Stimulated activated CD4-positive, alpha-beta T cell treated with anti-CD3 and anti-CD28 coated beads, Interleukin-4, amount 100 ng/mL, for 4 hours (primary cell): ENCODE measurements at places on chromosomes 5 and 9.

- DNase-seq: no peak
Observed at GRCh38 chr5:67221487-67222242, 25.1 kb upstream of the CD180 start.

DNA sequence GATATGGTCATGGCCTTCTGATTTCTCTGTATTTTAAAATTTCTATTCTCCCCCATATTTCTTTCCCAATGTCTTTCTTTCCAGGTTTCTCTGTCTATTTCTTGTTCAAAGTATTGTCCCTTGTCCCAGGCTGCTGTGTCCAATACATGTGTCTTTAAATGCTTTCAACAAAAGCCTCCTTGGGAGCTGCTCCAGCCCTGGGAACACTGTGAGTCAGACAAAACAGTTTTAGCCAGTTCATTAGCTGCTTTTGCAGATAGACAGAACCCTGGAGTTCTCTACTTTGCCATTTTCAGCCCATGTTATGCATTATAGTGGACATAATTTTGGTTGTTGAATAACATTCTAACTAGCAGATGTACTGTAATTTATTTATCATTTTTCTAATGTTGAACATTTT is 20.5 kb upstream of the JAK2 start:
- no peak for DNase-seq

GRCh38 chr5:121853850-121854249 is 2.2 kb downstream of the FTMT start:
- DNase-seq: no peak

DNA sequence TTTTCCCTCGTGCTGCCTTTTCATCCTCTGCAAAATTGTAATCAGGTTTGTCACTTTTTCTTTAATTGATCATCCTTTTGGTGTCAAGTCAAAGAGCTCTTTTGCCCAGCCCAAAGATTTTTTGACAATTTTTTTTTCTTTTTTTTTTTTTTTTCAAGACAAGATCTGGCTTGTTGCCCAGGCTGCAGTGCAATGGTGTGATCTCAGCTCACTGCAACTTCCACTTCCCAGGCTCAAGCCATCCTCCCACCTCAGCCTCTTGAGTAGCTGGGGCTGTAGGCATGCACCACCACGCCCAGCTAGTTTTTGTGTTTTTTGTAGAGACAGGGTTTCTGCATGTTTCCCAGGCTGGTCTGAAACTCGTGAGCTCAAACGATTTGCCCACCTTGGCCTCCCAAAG is 36.7 kb downstream of the CDK7 start:
- DNase-seq: no peak

GRCh38 chr5:132501961-132502931 is 11.7 kb upstream of the IRF1 start:
- no peak for DNase-seq

GRCh38 chr9:122113574-122113973 is 20.5 kb upstream of the TTLL11 start:
- DNase-seq: no peak

GRCh38 chr9:105006514-105006913 is 78.6 kb upstream of the ABCA1 start:
- DNase-seq: no peak

DNA sequence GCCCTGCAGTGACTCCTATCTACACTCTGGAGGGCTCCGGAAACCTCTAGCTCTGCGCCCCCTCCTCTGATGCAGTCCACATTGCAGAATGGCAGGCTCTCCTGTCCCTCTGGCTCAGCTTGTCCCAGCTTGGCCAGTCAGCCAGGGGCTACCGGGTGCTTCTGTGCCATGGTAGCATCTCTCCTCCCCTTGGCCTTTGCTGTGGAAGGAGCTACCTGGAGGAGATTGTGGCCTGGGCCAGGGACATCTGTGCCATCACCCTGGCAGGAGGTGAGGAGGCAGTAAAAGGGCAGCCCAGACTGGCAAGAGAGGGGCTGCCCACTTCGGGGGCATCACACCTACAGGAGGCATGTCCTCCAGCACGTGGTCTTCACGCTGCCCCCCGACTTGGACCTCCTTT is 38.1 kb upstream of the FCN1 start:
- no peak for DNase-seq

- DNase-seq: no peak
Observed at GRCh38 chr5:176812269-176813259, 2.2 kb downstream of the UNC5A start.

DNA sequence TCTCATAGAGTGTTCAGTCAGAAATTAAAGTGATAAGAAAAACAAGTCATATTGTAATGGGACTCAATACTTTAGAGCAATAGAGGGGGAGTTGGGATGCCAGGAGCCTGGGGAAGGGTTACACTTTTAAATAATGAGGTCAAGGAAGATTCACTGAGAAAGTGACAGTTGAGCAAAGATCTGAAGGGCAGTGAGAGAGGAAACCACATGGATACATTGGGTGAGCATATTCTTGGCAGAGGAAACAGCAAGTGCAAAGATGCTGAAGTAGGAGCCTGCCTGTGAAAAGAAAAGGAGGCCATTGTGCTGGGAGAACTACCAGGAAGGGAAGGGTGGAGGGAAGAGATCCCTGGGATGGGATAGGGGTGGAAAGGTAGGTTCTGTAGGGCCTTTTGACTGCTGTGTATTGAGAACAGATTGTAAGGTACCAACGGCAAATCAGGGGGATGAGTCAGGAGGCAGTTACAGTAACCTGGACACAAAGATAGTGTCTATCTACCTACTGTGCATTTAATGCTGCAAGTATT is 79.4 kb downstream of the PAM start:
- no peak for DNase-seq

GRCh38 chr9:14616188-14616982 is 76.8 kb downstream of the ZDHHC21 start:
- no peak for DNase-seq

GRCh38 chr5:64865662-64866061 is 96.9 kb downstream of the CWC27 start:
- DNase-seq: no peak

DNA sequence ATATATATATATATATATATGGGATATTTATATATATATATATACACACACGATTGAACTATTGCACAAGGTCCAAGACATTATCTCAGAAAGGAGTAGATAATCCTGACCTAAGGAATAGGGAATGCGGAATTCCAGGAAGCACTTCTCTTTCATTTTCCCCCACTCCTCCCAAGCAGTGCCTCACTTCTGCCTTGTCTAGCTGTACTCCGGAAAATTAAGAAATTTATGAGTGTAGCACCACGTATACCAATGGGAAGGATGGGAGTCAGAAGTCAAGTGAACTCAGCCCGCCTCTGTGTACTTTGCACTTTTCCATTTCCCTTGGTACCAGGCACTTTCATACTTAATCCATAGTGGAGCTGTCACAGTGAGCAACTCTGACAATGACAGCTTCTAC is 10.9 kb downstream of the SLC36A1 start:
- DNase-seq: no peak

- DNase-seq: no peak
Observed at GRCh38 chr5:75048457-75048953, 3.9 kb downstream of the GCNT4 start.

GRCh38 chr9:137048655-137049543 is 2.9 kb upstream of the NPDC1 start:
- DNase-seq: no peak

DNA sequence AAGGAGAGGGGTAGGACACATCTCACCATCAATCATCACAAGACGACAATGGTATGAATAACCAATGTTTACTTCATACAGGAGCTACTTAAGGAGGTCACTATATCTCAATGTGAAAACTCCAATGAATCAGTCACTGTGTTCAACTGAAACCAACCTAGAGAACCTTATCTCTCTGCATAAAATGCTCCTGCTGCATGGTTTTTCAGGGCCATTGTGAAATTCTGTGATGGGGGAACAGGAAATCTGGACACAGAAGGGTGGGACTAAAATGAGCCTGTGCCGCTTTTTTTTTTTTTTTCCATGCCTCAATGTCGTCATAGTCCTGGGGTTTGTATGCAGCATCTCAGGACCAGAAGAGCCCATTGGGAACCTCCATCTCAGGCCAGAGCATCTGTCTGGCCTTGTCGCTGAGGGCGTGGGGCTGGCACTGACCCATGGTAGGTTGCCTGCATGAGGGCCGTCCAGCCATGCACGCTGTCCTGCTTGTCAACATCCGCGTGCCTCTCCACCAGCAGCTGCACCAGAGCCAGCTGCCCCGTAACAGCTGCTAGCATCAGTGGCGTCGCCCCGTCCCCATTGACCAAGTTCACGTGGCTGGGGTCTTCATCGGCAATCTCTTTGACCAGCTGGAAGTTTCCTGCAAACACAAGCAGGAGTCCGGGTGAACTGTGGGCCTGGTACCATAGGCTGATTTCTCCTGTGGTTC is 12.7 kb downstream of the ANKS6 start:
- DNase-seq: no peak

GRCh38 chr5:64595031-64595855 is 89.4 kb downstream of the RGS7BP start:
- no peak for DNase-seq

DNA sequence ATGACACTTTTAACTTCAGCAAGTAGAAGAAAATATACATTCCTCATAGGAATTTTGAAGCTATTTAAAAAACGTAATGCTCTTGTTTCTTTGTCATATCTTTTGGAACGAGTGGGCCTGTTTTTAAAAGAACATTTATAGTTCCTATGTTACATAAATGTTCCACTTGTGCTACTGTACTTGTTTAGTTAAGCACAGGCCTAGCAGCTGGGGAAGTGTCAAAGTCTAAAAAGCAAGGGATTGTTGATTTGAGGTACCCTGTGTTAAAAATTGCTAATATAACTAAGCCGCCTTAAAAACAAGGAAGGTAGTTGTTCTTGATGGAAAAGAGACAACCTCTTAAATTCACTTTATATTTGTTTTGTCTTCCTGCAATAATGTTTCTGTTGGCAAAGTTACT is 27.2 kb upstream of the ELL2 start:
- DNase-seq: no peak

GRCh38 chr9:84436386-84437109 is 96.0 kb upstream of the SLC28A3 start:
- DNase-seq: no peak

DNA sequence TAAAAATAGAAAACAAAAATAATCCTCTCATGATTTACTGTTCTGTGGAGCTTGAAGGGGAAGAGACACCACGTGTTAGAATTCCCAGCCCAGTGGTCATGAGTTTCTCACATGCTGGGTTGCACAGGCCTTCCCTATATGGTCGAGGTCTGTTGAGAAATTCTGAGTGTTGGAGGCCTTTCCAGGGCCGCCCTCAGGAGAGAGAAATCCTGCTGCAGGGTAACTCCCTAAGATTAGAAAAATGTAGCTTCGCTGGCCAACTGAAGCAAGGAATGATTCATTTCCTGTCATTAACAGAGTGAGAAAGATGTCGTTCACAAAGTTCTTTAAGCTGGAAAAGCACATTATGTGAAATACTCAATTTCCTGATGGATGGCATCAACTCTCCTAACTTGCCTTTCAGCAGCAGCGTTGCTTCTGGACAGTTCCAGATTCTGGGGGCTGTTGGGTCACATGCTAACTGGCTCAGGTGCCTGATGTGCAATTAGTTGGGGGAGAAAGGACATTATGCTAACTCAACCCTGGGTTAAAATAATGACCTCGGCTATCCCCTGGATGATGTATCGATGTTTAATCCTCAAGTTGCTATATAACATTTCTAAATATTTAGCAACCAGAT is 104.8 kb upstream of the CD180 start:
- no peak for DNase-seq

DNA sequence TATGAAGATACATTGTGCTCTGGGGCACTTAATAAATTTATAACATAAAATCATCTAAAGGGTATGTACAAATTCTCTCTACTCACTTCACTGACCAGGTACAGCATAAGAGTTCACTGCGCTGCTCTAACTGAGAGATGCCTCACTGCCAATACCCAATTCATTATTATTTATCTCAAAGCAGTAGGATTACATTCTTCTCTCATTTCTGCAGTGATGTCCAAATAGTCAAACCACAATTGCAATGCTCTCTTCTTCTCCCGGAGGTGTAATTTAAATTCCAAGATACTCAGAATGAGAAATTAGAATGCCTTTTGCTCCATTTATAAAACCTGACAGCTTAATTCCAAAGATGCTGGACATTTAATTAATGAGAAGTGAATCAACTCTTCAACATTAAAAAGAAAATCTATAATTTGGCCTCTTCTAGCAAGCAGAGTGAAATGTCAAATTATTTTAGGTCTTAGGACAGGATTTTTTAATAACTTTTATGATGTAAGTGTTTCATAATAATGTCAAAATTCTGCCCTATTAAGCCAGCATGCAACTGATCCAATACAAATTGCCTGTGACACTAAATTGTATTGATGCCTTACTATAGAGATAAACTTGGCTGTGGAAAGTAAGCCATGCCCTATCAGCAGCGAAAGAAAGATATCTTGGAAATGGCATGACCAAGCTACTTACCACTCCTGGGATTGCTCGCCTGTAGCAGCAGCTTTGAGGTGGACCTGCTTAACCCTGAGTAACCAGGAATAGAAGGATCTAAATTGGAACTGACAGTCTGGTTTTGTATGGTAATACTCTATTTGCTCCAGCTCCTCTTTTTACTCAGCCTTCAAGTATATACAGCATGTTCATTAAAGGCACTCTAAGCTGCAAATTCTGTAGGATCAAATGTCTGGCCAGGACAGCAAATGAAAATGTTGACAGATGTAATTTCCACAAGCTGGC is 374.2 kb upstream of the TYRP1 start:
- no peak for DNase-seq

GRCh38 chr5:14059810-14060209 is 83.3 kb upstream of the TRIO start:
- no peak for DNase-seq

- no peak for DNase-seq
Observed at GRCh38 chr9:133374612-133375115, 1.2 kb downstream of the SURF4 start.

DNA sequence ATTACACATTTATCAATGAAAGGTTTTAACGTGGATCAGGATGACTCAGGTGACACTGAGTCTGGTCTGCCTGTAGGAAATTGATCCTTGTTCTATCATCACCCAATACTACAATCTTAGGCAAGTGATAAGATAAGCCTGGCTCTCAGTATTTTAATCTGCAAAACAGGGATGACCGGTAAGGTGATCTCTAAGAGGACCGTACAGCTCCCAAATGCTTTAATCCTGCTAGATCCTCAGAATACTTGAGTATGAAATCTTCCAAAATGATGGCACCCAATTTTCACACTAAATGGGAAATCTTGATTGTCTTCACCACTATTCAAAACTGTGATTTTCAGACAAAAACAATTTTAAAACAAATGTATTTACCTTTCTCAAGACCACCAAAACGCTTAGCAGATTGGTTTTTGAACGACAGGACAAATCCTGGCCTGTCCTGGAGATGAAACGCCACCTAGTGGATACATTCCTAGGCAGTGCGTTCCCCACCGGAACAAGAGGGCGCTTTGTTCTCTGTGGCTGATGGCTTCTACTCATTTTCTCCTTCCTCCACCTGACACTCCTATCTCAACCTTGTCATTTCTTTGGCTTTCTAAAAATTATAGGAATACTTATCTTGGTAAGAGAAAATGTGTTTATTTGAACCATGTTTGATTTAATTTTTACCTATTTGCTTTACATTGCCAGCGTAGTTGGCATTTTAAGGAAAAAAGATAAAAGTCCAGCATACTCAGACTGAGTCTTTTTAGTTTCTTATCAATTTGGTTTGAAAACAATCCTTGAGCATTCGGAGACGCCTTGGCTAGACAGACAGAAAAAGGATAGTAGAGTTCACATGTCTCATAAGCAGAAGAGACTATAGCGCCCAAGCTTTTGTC is 41.2 kb upstream of the VCAN start:
- DNase-seq: peak; percentile 15
